Right renal pelvis (tissue), 4 donors: ENCODE measurements at places on chromosomes 3 and 15.

DNA sequence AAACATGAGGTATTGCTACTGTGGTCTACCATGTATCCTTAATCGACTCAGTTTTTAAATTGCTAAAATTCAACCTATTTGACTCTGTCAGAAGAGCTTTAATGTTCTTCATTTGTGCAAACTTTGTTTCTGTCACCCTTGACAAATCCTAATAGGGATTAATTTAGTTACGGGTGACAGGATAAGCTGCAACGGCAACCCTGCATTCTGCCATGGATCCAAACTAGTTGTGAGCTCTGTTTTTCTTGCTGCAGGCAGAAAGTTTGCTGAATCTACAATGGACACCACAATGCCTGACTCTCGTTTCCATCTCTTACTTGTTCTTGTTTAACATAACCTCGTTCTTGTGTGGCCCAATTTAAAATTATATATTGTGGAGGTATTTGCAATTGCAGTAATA, 352.3 kb downstream of the ROBO2 start:
- DNase-seq, result no peak

GRCh38 chr15:58224068-58224467, 85.9 kb downstream of the AQP9 start:
- DNase-seq, result no peak

- no peak for DNase-seq
Measured at GRCh38 chr3:72475258-72476138, 372.7 kb downstream of the SHQ1 start.

GRCh38 chr15:75361361-75361988, 6.9 kb downstream of the MAN2C1 start:
- no peak for DNase-seq
